ENCODE measurements at places on chromosomes 2 and 18.

DNA sequence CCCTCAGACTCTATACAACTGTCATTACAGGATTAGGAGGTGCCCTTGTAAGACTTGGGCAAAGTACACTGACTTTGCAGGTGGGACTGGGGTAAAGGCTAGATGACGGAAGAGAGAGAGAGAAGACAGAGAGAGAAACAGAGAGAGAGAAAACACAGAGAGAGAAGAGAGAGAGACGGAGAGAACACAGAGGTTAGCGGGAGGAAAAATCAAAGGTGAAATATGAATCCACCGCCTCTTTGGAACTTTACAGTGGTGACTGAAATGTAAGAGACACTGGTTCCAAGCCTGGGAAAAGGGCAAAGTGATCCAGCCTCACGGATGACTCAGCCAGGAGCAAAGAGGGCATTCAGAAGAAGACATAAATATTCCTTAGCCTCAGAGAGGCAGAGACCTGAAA is 25.1 kb upstream of the CAB39 start:
- no peak for DNase-seq

DNA sequence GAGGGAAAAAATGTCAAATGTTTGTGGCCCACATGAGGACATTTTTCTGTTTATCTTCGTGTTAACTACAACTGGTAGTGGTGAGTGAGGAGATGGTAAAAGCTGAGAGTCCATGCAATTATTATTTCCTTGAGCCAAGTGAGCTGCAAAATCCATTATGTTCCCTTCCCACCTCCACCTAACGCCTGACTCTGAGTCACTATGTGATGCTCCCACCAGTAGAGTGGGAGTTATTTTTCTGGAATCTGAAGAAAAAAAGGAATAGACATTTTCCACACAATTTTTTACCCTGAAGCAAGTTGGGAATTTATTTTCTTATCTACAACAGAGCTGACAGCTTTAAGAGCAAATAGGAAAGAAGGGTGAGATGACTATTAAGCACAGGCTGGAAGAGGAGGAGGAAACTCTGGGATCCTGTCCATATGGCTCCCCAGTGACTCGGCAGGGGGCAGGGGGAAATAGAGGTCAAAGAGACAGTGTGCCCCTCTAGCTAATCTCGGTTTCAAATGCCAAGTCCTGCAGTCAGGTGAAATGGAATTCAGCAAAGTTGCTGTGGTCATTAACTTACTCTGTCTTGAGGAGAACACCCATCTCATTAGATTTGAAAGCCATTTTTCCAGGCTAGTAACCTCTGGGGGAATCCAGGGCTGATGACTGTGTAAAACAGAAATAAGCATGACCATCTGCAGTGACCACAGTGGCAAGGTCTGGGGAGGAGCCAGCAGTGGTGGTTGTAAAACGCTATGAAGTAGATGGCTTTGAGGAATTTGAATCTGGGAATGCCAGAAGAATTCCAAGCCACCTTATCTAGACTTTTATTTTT is 463.9 kb downstream of the STK39 start:
- no peak for DNase-seq

GRCh38 chr18:11154368-11154989 is 5.1 kb upstream of the PIEZO2 start:
- peak; percentile 31 for DNase-seq

GRCh38 chr2:150491430-150491829 is 4.0 kb upstream of the RND3 start:
- no peak for DNase-seq

DNA sequence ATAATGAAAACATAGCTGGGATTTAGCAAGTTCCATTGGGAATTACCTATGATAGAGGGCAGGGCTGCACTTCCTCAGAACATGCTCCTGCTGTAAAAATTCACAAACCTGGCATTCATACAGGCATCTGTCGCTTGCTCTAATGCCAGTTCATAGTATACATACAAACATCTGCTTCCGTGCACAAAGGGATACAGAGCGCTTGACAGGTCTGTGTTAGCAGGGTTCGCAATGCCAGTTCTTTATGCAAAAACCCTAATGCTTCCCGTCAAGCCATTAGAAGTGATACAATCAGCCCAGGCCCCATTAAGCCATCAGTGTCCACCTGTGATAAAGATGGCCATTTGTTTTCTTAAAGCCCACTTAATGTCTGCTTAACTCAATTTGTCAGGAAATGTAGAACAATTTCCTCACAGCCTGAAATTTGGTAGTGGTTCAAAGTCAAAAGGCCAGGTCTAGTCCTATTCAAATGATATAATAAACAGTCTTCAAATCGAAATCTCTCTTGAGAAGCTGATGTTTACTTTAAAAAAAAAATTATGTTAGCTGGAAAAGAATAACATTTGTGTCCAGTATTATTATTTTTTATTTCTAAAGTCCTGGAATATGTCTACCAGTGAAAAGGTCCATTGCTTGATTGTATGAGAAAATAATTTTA is 556.3 kb downstream of the ARHGAP15 start:
- no peak for DNase-seq

DNA sequence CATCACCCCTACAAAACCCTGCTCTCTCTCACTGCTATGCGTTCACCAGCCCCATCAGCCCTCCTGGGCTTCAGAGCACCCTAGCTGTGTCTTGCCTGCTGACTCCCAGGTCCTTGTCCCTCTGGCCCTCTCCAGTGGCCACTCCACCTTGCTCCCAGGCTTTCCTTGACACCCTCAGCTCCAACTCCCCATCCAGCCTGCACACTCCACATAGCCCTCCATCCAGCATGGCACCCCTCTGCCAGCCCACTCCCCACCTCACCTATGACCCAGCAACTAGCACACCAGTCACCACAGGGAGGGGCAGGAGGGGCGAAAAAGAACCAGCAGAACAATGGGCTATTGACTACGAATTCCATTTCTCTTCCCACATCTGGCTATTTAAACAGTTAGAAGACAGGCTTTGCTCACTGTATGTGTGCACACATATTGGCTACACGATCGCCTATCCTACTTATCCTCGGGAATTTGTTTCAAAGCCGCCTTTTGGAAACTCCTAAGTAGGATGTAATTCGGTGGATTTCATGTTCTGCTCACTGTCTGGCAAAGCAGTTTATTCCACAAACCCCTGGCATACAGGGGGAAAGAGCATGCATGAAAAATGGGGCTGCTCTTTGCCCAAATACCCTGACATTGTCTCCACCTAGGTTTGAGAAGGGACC is 195.3 kb downstream of the SMAD2 start:
- DNase-seq, result no peak

- DNase-seq, result no peak
These were observed 1023.0 kb upstream of the ACVR2A start for GRCh38 chr2:146821836-146822316.

DNA sequence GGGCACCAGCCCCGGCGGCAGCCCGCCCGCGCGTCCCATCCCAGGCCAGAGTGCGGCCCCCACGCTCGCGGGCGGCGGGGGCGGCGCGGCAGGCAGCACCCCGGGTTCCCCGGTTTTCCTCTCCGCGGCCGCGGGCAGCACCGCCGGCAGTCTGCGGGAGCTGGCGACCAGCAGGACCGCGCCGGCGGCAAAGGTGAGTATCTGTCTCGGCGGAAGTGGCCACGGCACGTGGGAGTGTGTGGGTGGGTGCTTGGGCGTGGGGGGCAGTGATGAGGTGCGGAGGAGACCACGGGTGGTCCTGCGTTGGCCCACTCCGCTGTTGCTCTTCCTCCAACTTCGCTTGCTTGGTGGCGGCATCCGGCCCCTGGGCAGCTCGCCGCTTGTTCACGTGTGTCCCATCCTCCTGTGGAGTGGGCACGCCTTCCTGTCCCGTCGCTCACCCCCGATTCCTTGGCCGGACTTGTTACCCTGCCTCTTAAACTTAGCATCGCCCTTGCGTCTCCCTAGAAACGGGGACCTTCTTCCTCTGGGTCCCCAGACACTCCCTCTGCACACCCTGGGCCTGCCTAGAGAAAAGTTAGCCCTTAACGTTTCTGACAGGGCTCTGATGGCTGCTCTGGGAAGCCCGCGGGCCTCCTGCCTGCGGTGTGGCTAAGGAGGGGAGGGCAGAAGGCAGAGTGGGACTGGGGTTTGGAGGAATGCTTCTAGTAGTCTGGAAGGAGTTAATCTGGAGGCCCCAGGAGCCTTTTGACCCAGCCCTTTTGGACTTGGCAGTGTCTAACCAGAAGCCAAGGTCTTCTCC is 1.1 kb downstream of the SH3RF3 start:
- peak; percentile 12 for DNase-seq
